ENCODE measurements at places on chromosomes 13 and 19.

DNA sequence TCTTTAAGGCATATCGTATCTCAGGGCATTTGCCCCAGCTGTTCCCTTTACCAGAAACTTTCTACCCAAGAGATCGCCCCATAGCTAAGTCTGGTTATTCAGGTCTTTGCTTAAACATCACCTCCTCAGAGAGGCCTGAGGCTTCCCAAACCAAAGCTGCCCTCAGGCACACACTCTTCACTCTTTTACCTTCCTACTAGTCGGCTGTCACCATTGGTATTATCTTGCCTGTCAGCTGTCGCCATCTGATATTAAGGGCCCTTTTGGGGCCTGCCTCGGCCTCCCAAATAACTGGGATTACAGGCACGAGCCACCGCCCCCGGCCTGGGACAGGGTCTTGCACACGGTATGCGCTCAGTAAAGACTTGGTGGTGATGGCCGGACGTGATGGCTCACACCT is 1.0 kb downstream of the GADD45GIP1 start:
- DNase-seq: no peak

GRCh38 chr19:16446724-16447368 is 24.9 kb downstream of the EPS15L1 start:
- DNase-seq: peak; percentile 93

DNA sequence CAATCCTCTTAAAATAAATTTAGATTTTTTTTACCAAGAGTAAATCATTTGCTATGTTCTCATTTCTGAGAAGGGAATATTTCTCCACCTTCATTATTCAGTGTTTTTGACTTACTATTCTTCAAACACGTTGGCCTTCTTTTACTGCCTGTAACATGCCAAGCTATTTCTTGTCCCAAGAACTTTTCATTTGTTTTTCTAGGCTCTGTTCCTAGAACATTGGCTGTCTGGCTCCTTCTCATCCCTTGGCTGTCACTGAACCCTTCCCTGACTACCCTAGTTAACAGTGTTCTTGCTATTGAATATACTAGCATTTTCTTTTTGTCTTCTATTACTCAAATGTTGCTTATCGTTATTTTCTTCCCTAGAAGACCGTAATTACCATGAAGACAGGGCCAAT is 248.1 kb downstream of the ITGBL1 start:
- no peak for DNase-seq

DNA sequence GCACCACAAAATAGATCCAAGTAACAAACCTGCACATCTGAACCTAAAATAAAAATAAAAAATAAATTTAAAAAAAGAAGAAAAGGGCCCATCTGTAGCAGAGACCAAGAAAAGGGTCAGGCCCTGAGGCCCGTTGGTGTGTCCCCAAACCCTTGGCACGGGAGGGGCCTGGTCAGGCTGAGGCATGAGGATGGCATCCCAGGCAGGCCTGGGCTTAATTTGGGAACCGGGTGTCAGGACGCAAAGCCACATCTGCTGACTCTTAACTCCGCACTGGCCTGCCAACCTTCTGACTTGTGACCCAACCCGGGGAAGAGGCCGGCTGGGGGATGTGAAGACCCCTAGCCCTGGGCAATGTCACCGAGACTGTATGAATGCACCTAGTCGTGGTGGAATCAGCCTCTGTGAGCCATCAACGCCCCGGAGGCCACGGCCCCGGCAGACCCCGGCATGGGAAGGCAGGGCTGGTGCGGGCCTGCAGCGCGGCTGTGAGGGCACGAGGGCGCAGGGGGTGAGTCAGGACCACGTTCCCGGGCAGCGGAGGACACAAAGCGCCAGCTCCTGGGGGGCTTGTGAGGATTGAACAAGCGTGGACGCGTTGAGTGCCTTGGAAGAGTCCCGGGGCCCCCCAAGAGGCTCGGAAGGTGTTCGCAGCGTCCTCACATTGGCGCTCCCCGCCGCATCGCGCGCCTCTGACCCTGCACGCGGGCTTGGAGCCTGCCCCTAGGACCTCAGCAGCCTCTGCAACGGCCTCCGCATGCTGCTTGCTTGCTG is 38.2 kb downstream of the ATP12A start:
- DNase-seq: no peak

- no peak for DNase-seq
Measured at GRCh38 chr13:111486801-111487200, 166.4 kb downstream of the TEX29 start.

DNA sequence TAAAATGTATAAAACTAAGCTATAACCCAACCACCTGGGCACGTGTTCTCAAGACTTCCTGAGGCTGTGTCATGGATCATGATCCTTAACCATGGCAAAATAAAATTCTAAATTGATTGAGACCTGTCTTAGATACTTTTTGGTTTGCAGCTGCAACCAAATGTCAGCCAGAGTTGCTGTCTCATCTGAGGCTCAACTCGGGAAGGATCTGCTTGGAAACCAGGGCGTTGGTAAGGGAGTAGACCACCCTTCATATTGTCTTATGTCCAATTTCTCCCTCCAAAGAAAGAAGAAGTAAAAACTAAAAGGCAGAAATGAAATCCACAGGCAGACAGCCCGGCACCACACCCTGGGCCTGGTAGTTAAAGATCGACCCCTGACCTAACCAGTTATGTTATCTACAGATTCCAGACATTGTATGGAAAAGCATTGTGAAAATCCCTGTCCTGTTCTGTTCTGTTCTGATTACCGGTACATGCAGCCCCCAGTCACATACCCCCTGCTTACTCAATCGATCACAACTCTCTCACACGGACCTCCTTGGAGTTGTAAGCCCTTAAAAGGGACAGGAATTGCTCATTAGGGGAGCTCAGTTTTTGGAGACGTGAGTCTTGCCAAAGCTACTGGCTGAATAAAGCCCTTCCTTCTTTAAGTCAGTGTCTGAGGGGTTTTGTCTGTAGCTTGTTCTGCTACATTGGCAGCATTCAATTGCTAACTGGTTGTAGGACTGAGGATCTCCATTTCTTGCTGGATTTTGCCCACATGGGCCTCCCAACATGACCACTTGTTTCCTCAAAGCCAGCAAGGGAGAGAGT is 22.9 kb upstream of the IGSF23 start:
- DNase-seq: no peak

DNA sequence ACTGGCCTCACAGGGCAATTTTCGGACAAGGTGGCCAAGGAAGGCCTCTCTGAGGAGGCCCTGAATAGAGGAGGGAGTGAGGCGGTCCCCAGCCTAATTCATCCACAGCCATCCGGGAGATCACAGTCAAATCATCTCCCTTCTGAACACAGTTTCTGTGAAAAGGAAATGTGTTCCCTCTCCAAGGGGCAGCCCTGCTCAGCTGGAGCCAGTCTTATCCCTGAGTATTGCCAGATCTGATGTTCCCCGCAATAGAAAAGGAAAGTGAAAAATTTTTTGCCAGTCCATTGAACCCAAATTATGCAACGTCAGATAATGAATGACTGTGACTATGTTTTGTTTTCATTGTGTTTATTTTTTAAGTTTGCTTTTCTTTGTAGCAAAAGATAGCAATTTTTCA is 125.9 kb downstream of the SIPA1L3 start:
- no peak for DNase-seq

- DNase-seq: no peak
Measured at GRCh38 chr19:14972676-14973075, 7.0 kb downstream of the SLC1A6 start.

- no peak for DNase-seq
Measured at GRCh38 chr19:45162608-45163143, 1.9 kb upstream of the NKPD1 start.

- no peak for DNase-seq
Measured at GRCh38 chr13:109271061-109271460, 515.3 kb downstream of the IRS2 start.

- no peak for DNase-seq
Measured at GRCh38 chr13:90253806-90254205, 1093.7 kb upstream of the MIR17HG start.

GRCh38 chr13:23799945-23800344 is 89.3 kb downstream of the MIPEP start:
- no peak for DNase-seq

DNA sequence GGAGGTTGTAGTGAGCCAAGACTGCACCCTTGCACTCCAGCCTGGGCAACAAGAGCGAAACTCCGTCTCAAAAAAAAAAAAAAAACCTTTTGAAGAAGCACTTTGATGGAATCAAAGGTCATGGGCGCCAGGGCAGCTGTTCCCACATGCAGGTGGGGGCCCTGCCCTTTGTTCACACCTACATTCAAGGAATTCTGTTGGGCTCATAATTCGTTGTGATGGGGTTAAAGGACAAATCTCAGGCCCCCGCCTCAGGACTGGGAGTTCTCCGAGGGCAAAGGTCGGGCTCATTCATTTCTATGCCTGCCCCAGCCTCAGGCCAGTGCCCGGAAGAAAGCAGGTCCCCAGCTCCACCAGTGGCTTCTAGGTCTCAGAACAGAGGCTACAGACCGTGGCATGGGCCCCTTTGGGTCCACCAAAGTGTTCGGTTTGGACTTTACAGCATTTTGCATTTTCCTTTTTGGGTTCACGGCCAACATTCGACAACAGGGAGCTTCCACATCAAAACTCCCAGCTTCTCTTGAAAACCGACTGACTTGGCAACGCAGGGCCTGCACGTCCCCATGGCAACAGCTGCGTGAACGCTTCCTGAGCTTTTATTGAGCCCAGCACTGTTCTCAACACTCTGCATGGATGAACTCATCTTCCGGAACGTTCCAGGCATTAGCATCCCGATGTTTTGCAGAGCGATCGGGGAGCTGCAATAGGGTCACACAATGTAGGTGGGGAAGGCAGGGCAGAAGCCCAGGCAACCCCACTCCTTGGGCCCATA is 10.1 kb upstream of the GTF2F1 start:
- no peak for DNase-seq

GRCh38 chr13:46041419-46041839 is 11.1 kb downstream of the ZC3H13 start:
- no peak for DNase-seq

DNA sequence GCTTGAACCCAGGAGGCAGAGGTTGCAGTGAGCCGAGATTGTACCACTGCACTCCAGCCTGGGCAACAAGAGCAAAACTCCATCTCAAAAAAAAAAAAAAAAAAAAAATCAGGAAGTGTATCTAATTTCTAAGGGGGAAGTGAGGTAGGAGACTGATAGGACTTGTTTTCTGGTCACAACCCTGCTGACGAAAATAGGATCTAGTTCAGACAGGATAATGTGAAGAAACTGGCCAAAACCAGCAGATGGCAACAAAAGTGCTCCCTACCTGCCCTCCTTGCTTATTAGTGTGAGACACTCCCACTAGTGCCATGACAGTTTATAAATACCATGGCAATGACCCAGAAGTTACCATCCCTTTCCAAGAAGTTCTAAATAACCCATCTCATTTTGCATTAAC is 36.0 kb upstream of the KPNA3 start:
- DNase-seq: peak; percentile 36

Data from NB4 (cell line).